Suppressor macrophage treated with lipopolysaccharide for 4 hours (primary cell): ENCODE measurements at places on chromosomes 11 and 22.

GRCh38 chr11:118476676-118477075 lies 40.4 kb downstream of the KMT2A start:
- no peak for DNase-seq

- peak; percentile 3 for DNase-seq
Measured at GRCh38 chr22:24994070-24994763, 41.7 kb downstream of the KIAA1671 start.

DNA sequence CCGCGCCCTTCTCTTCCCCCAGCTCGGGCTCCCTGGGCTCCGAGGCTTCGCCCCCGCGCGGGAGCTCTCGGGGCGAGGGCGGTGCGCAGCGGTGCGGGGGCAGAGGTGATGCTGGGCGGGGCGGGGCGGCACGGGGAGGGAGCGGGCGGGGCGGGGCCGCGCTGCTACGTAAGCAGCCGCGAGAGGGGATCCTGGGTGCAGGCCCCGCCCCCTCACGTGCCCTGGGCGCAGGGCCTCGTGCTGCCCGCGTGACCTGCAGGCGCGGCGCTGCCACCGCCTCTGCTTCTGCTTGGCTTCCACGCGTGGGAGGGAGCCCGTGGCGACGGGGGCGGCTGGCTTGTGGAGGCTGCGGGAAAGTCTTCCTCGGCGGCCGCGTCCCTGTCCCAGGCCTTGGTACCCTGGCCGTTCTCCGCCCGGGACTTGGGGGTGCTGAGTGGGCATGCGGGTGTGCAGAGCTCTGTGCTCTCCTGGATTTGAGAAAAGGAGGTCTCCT lies 132.6 kb upstream of the HSD17B12 start:
- DNase-seq, result no peak

DNA sequence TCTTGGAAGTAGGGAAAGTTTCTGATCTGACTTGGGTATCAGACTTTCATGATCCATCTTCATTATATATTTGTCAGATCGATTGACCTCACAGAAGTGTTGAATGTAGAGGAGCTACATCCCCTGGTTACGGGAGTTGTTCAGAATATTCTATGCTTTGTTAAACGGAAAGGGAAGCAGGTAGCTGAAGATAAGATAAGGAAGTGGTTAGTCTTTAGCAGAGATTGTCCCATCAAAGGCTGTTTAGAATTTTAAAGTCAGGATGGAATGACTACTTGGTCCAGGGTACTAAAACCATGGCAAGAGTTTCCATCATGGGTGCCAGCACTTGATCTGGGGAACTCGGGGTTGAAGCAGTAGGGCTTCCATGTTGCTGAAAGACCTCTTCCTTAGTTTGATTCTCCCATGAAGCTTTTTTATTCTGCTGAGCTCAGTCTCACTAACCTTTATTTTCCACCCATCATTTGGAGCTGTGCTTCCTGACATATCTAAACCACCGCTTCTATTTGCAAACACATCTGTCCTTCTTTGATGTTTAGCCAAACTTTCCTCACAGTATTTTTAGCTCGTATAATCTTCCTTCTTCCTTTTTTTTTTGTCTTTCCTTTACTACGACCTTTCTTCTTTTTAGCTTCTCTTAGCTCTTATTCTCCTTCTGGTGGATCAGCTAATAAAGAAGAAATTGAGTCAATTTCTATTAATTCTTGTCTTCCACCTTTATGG lies 4.0 kb upstream of the C22orf31 start:
- no peak for DNase-seq

- no peak for DNase-seq
Measured at GRCh38 chr11:75351541-75351790, at the start of gene ARRB1. ARRB1 (minus strand) TSS chr11:75351661; CDS start chr11:75351607, 54 bp downstream.

GRCh38 chr22:37273126-37273845 lies 9.0 kb upstream of the CYTH4 start:
- DNase-seq, result peak; percentile 87

DNA sequence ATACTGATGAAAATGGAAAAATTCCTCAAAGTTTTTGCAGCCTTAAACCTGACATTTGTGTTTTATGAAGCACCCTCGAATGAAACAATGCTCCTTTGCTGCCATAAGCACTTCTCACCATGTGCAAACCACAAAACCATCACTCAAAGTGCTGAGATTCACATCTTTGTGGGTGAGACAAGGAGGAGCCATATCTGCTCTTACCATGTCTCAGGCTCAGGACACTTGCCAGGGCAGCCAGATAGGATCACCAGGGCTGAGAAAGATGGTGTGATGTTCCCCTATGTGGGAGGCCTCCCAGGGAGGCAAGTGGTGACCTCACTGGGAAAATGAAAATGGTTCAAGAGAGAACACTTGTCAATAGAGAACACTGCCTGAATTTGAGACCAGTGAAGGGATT lies 120.4 kb downstream of the CCDC34 start:
- DNase-seq, result no peak

DNA sequence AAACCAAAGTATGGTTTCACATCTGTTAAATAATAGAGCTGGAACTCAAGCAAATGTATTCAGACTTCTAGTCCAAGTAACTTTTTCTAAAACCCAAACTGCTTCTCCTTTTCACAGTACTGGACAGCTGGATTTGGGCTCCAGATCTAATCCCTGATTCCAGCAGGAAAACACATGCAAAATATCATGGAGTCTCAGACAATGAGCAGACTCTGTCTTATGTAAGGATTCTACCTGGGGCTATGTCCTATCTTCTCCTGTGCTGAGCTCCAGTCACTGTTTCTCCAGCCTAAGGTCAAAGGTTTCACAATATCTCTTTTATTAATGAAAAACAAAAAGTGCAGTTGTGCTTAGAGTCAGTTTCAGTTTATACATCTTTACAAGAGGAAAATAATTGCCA lies 83.2 kb upstream of the EED start:
- DNase-seq, result no peak

DNA sequence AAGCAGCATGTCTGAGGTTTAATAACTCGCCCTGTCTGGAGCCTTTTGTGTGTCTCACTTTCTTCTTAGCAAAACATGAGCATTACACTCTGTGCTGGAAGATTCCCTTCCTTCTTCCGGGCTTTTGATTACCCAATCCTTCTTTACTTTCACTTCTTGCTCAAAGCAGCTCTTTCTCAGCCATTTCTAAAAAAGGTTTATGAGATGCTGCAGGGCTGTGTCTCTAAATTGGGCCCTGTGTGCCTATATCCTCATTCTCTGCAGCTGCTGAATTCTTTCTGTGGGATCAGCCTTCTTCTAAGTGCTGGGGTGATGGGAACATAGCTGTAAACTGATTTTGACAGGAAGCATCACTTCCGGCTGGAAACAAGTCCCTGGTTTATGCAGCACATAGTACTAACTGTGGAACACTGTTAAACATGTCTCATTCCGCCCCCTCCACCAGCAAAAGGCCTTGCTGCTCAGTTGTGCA lies 71.8 kb downstream of the PIWIL4 start:
- peak; percentile 76 for DNase-seq

- DNase-seq, result no peak
Measured at GRCh38 chr11:35583843-35584242, 34.4 kb upstream of the FJX1 start.

- DNase-seq, result no peak
Measured at GRCh38 chr22:49011769-49012648, 815.7 kb downstream of the BRD1 start.

- no peak for DNase-seq
Measured at GRCh38 chr22:48396091-48396784, 1431.4 kb downstream of the BRD1 start.

DNA sequence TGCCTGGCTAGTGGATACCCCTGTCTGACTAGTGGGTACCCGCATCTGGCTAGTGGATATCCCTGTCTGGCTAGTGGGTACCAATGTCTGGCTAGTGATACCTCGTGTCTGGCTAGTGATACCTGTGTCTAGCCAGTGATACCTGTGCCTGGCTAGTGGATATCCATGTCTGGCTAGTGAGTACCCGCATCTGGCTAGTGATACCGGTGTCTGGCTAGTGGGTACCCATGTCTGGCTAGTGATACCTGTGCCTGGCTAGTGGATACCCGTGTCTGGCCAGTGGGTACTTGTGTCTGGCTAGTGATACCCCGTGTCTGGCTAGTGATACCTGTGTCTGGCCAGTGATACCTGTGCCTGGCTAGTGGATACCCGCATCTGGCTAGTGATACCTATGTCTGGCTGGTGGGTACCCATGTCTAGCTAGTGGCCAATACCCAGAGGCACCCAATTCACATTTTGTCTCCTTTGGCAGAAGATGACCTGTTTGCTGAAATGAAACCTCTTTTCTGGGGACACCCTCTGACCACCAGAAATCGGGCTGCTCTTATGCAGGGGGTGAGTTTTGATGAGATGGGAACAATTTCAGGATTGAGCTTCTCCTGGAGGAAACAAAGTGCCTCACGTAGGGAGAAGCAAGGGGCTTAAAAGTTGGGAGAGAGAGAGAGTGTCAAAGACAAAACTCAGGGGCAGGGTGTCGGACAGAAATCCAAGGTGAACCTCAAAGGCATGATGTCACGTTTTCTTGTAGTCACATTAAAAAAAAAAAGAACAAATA lies 63.4 kb downstream of the SMIM38 start:
- DNase-seq, result no peak

DNA sequence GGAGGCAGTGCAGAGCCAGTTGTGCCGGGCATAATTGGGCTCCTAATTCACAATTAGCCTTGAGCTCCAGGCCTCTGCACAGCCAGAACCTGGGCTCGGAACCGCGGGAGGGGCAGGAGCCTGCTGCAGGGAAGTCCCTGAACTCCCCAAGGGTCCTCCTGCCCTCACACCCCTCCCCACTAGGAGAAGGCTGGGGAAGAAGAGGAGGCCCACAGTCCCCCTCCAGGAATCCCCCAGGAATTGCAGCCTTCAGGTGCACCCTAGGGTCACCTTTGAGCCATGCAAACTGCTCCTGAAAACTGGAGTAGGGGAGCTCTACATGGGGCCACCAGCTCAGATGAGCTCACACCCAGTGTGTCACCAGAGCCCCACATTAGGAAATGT lies 93.8 kb upstream of the LMO1 start:
- DNase-seq, result no peak

- DNase-seq, result peak; percentile 9
Measured at GRCh38 chr11:116104498-116105174, 600.4 kb upstream of the CADM1 start.

DNA sequence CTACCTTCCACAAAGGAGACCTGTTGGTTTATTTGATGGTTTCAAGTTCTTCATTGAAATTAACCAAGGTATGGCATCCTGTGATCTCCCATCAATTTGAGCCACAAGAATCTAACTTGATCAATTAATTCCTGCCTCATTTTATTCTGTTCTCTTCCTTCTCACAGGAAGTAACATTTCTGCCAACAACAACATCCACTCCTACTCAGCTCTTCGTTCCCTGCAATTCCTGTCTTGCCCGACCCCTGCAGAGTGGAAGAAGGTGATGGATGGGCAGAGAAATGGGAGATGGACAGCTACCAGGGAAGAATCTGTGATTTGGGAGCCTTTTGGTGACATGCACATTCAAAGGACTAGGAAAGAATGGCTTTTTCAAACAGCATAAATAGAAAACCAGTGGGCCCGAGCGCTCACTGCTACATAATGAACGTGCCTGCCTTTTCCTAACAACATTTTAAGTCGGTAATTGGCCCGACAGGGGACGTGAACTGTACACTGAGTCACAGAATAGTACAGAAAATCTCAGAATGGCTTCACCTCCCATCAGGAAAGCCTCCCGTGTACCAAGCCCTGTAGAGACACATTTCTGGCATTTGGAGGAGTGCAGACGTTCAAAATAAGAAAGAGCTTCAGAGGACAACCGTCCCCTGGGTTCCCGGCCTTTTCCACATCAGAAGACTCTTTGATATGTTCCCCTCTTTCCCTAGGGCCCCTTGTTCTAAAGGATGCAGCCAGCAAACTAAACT lies 112.6 kb upstream of the SEZ6L start:
- no peak for DNase-seq

GRCh38 chr22:35250156-35250555 lies 7.1 kb upstream of the HMGXB4 start:
- peak; percentile 17 for DNase-seq

DNA sequence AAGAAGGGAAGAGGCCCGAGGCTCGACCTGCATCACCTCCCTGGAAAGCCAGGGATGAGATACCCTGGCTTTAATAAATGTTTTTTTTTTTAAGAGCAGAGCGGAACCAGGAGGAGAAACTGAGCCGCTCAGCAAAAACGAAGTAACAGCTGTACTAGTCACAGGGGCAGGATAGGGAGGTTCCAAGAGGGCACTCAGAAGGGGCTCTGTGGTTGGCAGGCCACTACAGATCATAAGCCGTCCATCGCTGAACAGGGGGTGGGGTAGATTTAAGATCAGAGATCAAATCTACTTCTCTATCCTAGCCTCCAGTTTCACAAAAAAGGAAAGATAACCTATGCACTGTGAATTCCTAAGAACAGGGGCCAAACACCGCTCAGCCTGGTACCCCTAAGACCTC lies 625 bp downstream of the EIF3D start:
- DNase-seq, result peak; percentile 44

GRCh38 chr11:86202013-86202336 lies 42.6 kb upstream of the EED start:
- DNase-seq, result peak; percentile 65

DNA sequence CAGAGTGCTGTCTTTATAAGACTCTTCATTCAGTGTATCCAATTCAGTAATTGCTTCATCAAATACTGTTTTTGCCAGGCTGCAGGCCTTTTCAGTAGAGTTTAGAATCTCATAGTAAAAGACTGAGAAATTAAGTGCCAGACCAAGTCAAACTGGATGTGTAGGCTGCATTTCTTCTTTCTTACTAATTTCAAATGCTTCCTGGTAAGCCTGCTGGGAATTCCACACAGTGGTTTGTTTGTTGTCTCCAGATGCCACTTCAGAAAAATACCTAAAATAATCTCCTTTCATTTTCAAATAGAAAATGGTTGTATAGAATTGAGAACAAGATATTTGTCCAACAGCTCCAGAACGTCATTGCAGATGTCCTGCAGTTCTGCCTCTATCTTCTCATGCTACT lies 34.7 kb downstream of the LDHAL6A start:
- no peak for DNase-seq

DNA sequence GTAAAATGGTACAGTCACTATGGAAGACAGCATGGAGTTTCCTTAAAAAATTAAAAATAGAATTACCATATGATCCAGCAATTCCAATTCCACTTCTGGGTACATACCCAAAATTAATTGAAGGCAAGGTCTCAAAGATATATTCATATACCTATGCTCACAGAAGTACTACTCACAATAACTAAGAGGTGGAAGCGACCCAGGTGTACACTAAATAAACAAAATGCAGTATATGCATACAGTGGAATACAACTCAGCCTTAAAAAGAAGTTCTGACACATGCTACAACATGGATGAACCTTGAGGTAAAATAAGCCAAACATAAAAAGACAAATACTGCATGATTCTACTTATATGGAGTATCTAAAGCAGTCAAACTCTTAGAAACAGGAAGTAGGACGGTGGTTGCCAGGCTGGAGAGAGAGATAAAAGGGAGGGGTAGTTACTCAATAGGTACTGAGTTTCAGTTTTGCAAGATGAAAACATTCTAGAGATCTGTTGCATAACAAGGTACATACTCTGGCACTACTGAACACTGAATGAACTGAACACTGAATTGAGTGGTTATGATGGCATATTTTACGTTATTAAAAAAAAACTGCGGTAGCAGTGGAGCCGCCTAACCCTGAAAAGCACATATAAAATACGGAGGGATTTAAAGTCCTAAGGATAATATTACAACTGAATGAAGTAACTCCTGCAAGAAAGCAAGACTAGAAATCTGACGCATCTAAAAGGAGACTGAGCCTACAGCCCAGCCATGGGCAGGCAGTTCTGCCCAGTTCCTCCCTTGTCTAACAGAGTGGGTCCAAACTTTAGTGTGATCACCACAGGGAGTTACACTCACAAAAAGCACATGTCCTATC lies 12.8 kb downstream of the DGCR2 start:
- peak; percentile 90 for DNase-seq
